Regular cardiac myocyte (primary cell): ENCODE measurements at places on chromosomes 1 and 21. TPM values are rescaled to one million over a fixed set of nuclear protein-coding genes. Genes with fewer than 3 reads are reported as not detected.

TMEM61 gene
- not detected in 2 replicates for total RNA-seq

PAQR6 gene
- total RNA-seq: 0.19 and 0.28 TPM in 2 replicates

TMEM52 gene
- total RNA-seq: 0.19 TPM in 1 of 2 replicates, not detected in the other

BCAN gene
- under 0.01 TPM in 1 of 2 replicates, not detected in the other for total RNA-seq

SUSD4 gene
- under 0.01 TPM in 2 replicates for total RNA-seq

ANGPTL3 gene
- total RNA-seq: not detected in 2 replicates

MRTO4 gene
- 21.7 and 58.5 TPM in 2 replicates for total RNA-seq

CRNN gene
- total RNA-seq: not detected in 2 replicates

MYBPH gene
- total RNA-seq: not detected in 2 replicates

TAS1R1 gene
- not detected in 2 replicates for total RNA-seq

PERM1 gene
- total RNA-seq: 0.38 and 8.5 TPM in 2 replicates

CRP gene
- total RNA-seq: not detected in 2 replicates

AMY2A gene
- not detected in 2 replicates for total RNA-seq

GPR37L1 gene
- total RNA-seq: not detected in 2 replicates

FCAMR gene
- under 0.01 TPM in 1 of 2 replicates, not detected in the other for total RNA-seq

ETV3L gene
- total RNA-seq: not detected in 2 replicates

PANK4 gene
- total RNA-seq: 21.4 and 26.6 TPM in 2 replicates

BACE2 gene
- 25.5 and 58.1 TPM in 2 replicates for total RNA-seq
